Stimulated activated CD8-positive, alpha-beta memory T cell treated with anti-CD3 and anti-CD28 coated beads, Interleukin-7, amount 100 ng/mL, for 1 hour (primary cell): ENCODE measurements at places on chromosomes 3 and 15.

- DNase-seq: no peak
These were observed 395.3 kb downstream of the IL5RA start for GRCh38 chr3:2714834-2715233.

- DNase-seq: no peak
These were observed 609.3 kb downstream of the IGSF11 start for GRCh38 chr3:118425272-118425837.

DNA sequence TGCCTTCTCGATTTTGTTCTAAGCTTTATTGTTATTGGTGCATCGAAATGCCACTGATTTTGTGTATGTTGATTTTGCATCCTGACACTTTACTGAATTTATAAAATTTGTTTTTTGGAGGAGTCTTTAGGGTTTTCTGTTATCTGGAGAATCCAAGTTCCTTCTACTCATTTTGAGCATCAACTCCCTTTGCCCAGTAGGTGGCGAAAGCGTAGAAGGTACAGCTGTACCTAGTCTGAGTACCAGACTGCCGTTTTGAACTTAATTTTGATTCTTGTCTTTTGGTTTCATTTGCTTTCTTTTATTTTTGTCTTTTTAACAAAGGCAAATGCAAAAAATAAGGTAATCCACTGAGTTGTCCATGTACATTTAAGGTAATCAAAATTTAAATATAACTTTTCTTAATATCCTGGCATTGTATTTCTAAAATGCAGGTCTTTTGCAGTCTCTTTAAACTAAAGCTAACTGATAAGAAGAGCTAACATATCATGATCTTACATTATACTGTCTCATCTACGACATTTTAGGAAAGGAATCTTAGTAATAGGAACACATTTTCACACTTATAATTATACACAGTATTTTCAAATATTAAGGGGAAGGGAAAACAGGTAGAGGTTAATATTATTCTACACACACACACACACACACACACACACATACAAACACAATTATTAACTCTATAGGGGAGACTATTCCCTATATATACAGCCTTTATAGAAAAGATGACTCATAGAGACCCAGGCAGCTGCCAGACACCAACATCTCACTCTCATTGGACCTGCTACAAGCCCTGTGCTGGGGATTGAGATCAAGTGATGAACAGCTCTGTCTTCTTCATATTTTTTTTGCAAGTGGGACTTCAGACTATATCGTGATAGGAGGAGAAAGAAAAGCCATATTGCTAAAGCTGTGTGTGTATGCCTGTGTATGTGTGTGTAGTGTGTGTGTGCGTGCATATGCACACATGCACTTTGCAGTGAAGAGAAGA is 71.8 kb downstream of the SYNPR start:
- no peak for DNase-seq

DNA sequence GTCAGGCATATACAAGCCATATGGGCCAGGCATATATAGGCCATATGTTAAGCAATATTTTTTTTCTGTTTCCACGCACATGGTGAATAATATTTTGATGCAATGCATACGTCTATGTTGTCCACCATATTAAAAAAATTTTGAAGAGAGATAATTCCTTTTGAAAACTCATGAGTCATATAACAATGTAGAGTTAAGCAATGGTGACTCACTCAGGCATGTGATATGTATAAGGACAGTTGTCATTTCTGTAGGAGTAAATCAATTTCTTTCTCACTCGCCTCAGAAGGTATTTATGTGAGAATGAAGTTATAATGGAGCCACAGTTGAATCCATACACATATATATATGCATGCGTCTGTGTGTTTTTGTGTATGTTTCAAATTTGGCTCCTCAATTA is 272.6 kb downstream of the EPHA3 start:
- DNase-seq: no peak

DNA sequence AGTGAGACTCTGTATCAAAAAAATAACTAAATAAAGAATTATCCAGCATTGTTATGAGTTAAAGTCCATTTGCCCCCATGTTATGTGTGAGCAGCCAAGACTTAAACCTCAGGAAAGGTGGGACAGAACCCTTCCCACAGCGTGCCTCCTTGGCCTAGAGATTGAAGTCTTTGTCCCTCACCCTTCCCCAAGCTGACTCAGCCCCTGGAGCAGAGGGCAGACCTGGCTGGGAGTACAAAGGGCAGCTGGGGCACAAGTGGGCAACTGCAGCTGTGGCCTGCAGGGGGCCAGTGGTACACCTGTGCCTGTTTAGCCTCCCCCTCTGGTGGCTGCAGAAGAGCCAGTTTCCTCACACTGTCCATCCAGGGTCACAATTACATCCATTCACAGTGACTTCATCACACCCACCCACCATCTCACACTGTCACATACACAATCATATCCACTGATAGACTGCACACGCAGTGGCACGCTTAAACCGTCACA is 940 bp upstream of the ACY1 start:
- DNase-seq: no peak

GRCh38 chr3:90080988-90081387 is 973.6 kb downstream of the EPHA3 start:
- no peak for DNase-seq

GRCh38 chr3:148901987-148902791 is 37.1 kb downstream of the CPA3 start:
- DNase-seq: no peak

GRCh38 chr3:25037049-25037547 is 391.0 kb upstream of the RARB start:
- DNase-seq: no peak
